ENCODE measurements at places on chromosomes 1 and 21. TPM values are rescaled to one million over a fixed set of nuclear protein-coding genes. Genes with fewer than 3 reads are reported as not detected.
A peak's percentile ranks its signal among the peaks of the same experiment; 100 is the strongest.

CFHR3 gene
- not detected for polyA plus RNA-seq

TMOD4 gene
- polyA plus RNA-seq = 0.46 TPM

- DNase-seq = no peak
These were observed 21.8 kb downstream of the RGS13 start for GRCh38 chr1:192657760-192658159.

GRCh38 chr1:186535388-186536133 lies 74.6 kb upstream of the PDC start:
- DNase-seq = peak; percentile 2

SDC3 gene
- 1.2 TPM for polyA plus RNA-seq

CD34 gene
- not detected for polyA plus RNA-seq

TXNIP gene
- polyA plus RNA-seq = 3,324 TPM
